ENCODE measurements at places on chromosomes 6 and 20.

DNA sequence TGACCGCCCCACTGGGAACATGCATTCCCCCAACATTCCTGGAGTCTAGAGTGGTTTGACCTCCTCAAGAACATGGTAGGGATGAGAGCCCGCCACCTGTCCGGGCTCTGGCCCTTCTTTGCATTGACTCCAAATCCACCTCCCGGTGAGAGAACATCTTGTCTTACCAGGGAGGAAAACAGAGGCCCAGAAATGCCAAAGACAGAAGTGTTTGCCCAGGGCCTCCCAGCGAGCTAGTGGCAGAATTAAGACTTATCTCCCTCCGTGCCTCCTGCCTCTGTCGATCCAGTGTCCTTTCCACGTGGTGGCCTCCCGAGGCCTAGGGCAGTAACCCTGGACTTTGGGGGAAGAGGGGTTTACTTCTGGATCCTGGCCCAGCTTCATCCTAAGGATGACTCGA lies 134.8 kb downstream of the JPH2 start:
- no peak for DNase-seq

DNA sequence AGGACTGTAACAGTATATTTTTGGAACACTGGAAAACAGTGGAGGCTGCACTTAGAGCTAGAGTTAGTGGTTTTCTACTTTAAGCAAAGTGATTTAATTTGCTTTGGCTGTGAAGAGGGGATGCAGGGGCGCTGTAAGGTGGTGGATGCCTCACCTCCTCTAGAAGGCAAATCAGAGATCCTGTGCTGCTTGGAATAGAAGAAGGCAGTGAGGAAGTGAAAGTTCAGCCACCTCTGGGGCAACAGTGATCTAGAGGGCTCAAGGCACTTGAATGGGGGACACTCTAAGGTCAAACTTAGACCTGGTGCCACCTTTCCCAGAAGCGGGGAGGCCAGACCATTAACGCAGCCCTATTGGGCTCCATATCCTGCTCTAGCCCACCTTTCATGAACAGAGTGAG lies 19.0 kb upstream of the SNRPB2 start:
- no peak for DNase-seq

- no peak for DNase-seq
Observed at GRCh38 chr6:163862701-163863100, 448.2 kb downstream of the QKI start.

- no peak for DNase-seq
Observed at GRCh38 chr20:19457611-19458010, 245.2 kb downstream of the SLC24A3 start.

DNA sequence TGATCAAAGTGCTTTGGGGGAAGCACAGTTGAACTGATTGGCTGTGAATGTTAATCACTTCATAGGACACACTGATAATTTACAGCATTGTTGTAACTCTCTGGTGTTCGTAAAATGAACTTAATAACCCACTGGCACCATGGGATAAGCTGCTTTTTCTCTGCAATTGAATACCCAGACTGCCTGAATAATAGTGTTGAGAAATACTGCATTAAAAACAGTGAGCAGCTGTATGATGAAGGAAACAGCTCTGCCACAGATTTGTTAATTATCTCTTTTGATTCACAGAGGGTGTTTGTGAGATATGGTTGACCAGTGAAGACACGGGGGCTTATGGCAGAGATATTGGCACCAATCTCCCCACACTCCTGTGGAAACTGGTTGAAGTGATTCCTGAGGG lies 420.9 kb downstream of the CDKAL1 start:
- no peak for DNase-seq

DNA sequence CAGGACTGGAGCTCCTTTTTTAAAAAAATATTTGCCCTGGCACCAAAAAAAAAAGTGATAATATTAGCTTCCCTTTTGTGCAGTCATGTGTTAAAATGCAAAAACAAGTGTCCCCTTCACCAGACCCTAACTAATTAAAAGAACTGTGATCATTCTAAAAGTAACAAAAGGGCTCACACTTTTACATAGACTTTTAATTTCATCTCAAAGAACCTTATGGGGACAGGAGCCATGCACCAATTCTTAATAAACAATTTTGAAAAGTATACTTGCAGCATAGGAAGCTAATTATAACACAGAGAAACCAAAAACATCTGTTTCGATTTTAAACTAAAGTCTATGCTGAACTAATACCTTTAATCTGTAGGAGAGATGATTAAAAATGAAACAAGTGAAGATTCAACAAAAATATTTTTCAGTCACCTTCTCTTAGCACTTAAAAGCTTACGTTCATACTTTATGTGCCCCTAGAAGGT lies 17.3 kb downstream of the STX7 start:
- DNase-seq = no peak

DNA sequence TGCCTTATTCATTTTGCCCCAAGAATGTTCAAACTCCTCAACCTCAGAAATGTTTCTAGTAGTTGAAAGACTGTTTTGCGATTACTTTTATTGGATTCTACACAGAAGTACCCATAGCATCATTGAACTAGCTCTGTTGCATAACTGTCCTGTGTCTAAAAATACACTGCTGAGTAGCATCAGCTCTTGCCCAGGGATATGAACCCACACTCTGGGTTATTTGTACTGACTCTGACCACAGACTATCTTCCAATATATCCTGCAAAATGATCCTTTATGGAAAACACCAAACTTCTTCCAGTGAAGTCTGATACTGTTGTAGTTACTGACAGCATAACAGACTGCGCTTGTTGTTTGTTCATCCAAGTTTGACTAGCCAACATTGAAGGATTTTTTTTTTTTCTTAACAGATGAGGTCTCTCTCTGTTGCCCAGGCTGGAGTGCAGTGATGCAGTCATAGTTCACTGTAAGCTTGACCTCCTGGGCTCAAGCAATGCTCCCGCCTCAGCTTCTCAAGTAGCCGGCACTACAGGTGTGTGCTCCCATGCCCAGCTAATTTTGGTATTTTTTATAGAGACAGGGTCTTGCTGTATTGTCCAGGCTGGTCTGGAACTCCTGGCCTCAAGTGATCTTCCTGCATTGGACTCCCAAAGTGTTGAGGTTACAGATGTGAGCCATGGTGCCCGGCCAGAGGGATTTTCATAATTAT lies 49.9 kb downstream of the TULP4 start:
- DNase-seq = no peak

DNA sequence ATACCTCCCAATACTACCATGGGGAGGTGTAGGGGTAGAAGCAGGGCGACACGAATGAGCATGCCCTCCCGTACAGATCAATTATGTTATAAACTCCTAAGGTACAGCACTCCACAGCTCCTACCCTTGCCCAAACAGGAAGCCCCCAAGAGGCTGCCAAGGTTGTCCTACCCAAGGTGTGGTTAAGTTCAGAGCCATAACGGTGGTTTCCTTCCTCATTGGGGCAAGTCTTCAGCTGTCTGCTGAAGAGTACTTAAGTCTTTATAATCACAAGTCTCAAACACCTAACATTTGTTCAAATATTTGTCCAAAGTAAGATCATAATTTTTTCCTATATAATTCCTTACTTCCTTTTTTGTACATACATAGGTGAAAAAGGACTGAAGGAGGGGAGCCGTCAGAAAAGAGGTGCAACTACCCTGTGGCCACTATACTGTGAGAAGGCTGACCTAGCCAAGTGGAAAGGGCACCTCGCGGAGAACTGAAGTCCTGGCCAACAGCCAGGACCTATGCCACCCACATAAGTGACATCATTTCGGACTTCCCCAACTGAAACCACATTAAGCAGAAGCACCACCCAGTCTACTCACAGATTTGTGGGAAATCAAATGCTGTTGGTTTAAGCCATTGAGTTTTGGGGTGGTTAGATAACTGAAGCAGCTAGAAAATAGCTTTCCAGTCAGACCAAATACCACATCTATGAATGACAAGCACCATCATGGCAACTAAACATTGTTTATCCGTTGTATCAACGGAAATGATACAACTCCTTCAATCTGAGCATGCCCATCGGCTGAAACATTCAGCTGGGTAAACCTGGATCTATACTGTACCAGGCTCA lies 2.9 kb upstream of the RAB22A start:
- peak; percentile 68 for DNase-seq

DNA sequence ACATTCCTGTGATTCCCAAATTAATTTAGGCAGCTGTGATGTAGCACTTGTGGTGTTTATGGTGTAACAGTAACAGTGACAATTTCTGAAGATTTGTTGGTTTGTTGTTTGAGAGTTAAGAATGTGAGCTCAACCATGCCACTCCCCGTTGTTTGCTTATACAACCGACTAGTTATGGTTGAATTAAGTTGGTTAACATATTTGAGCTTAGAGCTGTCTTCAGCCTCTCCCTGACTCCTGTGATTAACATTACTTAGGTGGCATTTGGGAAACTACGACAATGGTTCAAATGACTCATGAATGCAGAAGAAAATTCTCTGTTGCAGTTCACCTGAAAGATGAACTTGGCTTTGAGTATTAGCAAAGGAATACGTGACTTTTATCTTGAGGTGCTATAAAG lies 35.9 kb upstream of the PRL start:
- no peak for DNase-seq
